Right lung (tissue), 10 donors: ENCODE measurements at places on chromosomes 6 and 20. TPM values are rescaled to one million over a fixed set of nuclear protein-coding genes. Genes with fewer than 3 reads are reported as not detected.

GRCh38 chr20:5067877-5068645, 51.7 kb downstream of the PCNA start:
- DNase-seq: no peak

- no peak for DNase-seq
These were observed 53.2 kb upstream of the NKX2-4 start for GRCh38 chr20:21450572-21450971.

DNA sequence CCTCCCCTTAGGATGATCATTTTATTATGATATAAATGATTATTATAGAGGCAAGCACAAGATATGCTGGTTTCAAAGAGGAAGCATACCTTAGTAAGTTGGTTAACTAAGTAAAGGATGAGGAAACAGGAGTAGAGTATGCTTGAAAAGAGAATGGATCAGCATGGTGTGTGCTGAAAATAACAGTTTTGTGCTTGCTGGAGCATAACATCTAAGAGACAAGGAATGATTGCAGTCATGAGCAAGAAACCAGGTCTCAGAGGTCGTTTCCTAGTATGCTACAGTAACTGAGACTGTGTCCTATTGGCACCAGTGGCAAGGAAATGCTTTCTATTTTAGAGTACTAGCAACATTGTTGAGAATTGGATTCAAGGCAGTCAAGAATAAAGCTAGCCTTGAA, 34.1 kb downstream of the CDC40 start:
- DNase-seq: no peak

GRCh38 chr20:36604952-36605398, 604 bp upstream of the RAB5IF start:
- DNase-seq: no peak

DNA sequence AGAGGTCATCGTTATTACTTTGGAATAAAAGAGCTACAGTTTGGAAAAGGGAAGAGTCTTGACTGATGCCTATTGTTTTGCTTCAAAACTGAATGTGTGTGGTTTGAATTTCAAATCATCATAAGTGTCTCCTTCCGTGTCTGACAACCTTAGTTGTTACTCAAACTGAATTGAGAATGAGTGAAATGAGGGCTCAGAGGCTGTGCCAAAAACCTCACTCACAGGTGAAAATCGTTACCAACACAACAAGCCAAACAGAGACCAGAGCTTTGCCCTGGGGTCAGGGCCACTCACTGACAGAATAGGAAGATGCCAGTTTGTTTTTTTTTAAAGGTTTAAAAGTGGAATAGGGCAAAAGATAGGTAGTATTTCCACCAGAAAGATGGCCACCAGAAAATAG, 15.2 kb upstream of the SIRT5 start:
- DNase-seq: no peak

The HTR1E gene
- 0.65 TPM for polyA plus RNA-seq
